ENCODE measurements at places on chromosomes 5 and 9.

DNA sequence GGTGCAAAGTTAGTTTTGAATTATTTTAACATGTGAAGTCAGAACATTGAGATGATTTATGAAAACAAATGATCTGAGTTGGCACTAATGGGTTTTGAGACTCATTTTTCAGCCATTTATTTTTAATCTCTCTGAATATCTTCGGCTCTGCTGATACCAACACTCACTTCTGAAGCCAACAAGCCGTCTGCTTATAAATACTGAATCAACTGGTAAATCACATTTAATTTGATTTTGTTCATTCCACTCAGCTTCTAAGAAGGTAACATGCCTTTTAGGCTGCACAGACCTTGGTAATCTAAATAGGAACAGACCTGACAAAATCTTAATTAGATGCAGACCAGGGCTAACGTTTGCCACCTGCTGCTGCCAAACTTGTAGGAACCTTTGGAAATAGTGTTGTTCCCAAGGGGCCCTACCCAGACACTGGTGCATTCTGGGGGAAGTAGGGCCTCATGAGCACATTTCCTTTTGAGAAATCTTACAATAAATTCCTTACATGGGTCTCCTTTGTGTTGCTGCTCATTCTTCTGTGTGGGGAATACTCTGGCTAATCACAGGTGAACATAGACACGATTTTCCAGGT is 182.2 kb downstream of the KCTD16 start:
- no peak for DNase-seq

- no peak for DNase-seq
Measured at GRCh38 chr9:14242150-14242805, 71.7 kb downstream of the NFIB start.

- DNase-seq = no peak
Measured at GRCh38 chr9:7165331-7165975, 407.7 kb downstream of the KDM4C start.

DNA sequence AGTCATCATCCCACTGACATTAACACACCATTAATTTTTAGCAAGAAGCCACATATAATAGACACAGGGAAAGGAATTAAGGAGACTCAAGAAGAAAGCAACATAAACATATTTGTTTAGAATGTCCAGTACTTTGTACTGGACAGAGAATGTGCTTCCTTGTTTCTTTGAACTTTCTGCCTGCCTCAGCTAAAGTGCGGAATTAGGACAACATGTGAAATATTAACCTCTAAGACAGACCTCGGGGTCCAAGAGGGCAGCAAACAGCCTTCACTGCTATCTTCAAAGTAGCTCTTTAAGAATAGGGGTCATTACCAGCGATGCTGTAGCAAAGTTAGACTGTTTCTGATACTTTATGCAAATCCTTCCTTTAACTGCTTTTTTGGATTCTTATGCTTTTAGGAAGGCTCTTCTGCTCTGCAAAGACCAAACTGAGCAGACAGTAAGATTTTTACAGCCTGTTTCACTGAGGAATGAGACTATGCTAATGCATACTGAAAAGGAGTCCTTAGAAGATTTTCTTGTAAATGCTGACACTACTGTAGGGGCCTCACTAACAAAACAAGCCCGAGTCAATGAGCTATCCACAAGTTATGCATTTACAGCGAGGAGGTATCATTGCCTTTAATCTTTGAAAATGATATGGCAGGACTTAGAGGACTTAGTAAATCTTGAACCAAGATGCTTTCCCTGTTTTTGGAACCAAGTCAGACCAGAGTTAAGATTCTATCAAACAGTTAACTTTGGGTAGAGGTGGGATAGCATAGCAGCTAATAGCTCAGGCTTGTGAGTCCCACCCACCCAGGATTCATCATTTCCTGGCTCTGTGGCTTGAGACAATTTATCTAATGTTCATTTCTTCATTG is 23.8 kb downstream of the DAB2 start:
- no peak for DNase-seq

DNA sequence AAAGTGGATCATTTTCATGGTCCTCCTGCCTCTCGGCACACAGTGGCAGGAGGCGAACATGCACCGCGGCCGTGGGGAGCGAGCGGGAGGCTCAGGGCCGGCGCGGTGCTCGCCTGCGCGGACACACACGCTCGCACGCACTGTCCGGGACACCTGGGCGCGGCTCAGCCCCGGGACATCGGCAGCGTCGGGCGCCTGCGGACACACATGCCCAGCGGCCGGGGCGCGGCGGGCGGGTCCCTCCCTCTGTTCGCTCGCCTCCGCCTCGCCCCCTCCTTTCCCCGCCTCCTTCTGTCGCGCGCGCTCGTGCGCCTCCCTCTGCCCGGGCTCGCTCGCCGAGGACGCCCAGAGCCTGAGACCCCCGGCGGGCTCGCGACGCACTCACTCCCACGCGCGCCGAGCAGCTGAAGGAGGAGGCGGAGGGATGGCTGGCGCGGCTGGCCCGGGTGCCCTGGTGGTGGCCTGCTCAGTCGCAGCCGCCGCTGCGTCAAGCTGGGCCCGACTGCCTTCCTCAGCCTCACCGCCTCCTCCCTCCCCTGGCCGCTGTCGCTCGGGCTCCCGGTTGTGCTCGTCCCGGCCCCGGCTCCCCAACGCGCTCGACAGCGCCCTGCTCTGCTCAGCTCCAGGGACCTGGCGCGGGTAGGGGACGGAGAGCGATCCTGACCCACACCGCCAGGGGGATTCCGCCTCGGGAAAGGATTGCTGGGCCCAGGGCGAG is at the start of gene FRMD3:
FRMD3 (minus strand) TSS at position 230 of the 718 bp plus-strand sequence; CDS start at position 60, 170 bp downstream.
- DNase-seq = peak; percentile 76

GRCh38 chr9:100437860-100438805 is 11.2 kb downstream of the MSANTD3 start:
- peak; percentile 44 for DNase-seq

- DNase-seq = no peak
Measured at GRCh38 chr5:166581826-166582225, 1709.6 kb upstream of the WWC1 start.

DNA sequence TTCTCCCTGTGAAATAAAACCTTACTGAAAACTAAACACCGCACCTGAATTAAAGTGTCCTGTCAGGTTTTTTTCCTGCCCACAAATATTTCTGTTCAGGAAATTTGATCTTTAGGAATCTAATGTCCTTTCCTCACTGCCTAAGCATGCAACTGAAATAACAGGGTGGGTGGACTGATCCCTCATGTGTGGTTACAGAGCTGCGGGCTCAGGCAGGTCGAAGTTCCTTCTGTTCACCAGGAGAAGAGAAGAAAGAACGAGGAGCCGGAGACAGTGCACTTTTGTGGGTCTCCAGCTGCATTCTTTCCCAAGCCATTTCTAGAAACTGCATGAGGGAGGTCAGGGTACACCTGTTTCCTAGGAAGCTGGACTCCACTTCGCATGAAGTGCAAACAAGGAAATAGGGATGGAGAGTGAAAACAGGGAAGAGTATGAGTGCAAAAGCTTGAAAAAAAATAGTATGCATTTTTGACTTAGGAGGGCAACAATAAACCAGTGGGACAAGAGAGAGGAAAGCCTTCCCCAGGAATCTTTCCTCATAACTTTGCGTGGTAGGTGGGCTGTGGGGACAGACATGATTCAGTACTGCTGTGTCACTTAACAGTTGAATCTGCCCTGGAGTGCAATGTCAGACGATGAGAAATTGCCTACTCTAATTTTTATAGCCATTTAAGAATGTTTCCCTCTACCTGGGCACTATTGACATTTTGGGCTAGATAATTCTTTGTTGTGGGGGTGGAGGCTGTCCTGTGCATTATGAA is 60.3 kb downstream of the GCNT1 start:
- no peak for DNase-seq

DNA sequence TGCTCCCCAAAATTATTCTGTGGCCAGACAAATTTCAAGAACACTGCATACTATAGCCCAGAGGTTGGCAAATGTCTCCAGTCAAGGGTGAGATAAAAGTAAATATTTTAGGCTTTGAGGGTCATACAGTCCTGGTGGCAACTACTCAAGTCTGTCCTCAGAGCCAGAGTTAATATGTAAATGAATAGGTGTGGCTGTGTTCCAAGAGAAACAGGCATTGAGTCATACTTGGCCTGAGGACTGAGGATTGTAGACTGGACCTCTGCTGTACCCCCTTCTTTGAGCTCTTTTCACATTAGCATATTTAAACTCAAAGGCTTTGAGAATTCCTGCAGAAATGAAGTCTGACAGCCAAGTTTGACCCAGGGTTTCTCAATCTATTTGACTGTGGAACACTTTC is 129.2 kb upstream of the PTCH1 start:
- DNase-seq = no peak

DNA sequence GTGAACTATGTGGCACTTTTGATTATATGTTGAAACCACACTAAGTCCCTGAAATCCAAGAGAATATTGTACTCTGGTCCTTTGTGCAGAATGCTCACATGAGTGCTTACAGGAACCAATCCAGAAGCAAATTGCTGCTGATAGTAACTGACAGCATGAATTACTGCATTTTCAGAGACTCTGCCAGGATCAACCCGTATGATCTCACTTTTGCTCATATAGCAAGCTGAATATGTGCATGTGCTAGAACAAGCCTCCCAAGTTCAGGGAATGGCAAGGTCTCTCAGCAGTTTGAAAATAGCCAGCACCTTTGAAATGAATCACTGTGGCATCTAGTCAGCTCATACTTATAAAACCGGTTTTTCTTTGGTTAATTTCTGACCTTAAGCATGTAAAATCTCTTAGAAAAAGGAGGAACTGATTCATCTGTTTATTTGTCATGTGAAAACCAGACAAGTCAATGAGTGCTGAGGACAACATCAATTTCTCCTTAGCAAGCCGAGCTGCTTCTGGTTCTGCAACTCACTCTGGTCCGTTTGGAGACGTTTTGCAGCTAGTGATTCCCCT is 215.7 kb upstream of the ELL2 start:
- peak; percentile 11 for DNase-seq

DNA sequence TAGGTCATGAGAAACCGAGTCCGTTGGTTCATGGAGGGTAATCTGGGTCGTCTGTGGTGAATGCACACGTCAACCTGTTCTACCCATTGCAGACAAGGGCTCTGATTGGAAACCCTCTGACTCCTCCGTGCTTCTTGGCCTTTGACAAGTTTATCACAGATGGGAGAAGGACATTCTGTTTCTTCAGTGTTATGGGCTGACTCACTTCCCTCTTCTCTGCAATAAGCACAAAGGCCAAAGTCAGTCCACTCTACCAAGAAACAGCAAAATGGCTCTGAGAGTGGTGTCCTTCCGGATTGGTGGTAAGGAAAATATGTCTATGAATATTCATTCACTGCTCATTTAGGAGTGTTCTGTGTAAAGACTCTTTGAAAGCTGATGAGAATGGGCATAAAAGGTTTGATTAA is 89.3 kb downstream of the FEM1C start:
- DNase-seq = no peak

GRCh38 chr5:173884402-173885053 is 3.6 kb upstream of the CPEB4 start:
- DNase-seq = no peak

GRCh38 chr5:139389701-139390638 is at the start of gene MZB1:
MZB1 (minus strand) TSS chr5:139389913; CDS start chr5:139389856, 57 bp downstream.
- DNase-seq = no peak

GRCh38 chr5:100828071-100828897 is 74.8 kb downstream of the ST8SIA4 start:
- DNase-seq = no peak

DNA sequence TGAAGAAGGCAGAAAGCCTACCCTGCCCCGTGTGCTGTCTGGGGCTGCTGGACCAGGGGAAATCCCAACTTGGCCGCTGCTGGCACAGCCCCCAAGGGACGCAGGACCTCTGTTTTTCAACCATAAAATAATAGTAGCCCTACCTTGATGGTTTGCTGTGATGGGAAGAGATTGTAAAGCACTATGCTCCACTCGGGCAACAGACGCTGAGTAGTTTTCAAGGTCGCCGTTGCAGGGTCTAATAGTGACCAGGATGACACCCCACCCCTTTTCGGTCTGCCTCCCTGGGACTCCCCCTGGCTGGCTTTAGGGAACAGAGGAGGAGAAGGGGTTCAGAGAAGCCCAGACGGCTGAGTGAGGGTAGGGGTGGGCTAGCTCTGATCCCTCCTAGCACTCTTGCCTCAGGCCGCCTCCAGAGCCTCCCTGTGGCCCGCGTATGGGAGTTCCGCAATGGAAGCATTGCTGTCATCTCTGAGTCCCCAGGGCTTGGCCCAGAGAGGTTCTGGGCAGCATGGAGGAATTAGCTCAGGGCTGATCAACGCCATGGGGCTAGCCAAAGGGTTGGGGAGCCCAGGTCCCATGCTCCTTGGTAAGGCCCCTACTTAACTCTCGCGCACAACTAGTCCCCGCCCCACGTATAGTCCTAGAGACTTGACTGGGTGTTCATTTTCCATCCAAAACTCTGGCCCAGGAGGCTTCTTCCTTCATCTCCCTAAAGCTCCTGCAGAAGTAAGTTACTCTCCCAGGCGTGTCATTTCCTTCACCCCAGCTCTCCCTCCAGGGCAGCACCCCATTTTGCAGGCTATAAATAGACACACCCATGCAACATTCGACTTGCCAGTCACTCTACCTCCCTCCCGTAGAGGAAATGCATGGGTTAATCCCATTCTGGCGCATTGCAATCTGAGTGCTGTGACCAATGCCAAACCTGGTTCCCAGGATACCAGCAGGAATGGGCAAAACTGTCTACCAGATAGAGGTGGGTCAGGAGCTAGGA is 1.1 kb upstream of the IRF1 start:
- DNase-seq = no peak

- no peak for DNase-seq
Measured at GRCh38 chr9:107943901-107944300, 454.3 kb upstream of the KLF4 start.

DNA sequence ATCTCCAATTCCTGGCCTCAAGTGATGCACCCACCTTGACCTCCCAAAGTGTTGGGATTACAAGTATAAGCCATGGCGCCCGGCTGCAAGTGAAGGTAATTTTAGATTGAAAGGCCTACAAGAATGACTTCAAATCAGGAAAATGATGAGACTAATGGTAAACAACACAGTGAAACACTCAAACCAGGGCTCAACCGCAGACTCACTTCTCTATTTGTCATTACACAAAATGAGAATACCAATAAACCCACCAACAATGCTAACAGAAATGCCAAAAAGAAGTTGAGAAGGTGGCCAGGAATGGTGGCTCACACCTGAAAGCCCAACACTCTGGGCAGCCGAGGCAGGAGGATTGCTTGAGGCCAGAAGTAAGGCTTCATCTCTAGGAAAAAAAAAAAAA is 92.1 kb downstream of the UBAP2 start:
- no peak for DNase-seq

DNA sequence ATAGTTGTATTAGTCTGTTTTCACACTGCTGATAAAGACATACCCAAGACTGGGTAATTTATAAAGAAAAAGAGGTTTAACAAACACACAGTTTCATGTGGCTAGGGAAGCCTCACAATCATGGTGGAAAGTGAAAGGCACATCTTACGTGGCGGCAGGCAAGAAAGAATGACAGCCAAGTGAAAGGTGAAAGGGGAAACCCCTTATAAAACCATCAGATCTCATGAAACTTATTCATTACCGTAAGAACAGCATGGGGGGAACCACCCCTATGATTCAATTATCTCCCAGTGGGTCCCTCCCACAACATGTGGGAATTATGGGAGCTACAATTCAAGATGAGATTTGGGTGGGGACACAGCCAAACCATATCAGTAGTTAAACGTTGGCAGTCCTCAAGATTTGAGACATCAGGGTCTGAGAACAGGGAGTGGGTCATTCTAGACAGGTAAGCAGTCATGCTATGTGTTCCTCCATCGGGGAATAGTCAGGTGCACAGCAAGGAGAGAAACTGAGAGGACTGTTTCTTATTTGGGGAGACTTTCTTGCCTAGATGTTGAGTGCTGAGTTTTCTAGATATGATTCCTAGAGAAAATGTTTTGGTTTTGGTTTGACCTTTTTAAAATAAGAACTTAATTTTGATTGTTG is 45.8 kb upstream of the ENTREP1 start:
- no peak for DNase-seq
